IMR-90 (cell line): ENCODE measurements at places on chromosomes 6 and 20. TPM values are rescaled to one million over a fixed set of nuclear protein-coding genes. Genes with fewer than 3 reads are reported as not detected.

GRCh38 chr20:58102744-58103516 is 125.5 kb downstream of the ANKRD60 start:
- no peak for DNase-seq

DNA sequence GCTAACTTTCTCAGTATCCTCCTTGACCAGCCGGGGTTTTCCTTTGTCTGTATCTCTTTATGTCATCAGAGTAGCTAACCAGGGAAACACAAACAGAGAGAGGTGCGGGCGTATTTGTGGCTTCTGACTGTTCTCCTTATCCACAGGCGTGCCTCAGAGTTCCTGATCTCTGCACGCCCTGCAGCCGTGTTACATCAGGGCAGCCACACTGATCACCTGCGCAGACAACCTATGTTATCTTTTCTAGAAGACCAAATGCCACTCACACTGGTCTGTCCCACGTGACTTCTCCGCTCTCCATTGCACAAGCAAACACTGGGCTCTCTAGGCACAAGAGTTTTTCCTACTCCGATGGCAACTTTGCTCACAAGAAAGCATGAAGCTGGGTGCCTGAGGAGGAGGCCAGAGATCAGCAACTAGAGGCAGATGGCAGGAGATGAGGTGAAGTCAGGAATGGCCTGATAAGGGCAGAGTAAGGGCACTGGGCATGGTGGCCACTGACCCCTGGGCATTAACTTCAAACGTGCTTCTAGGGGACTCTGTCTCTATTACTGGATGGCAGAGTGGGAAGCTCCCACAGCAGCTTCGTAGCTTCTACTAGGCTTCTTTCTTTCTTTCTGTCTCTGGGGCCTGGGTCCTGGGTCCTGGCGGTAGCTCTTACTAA is 4.5 kb downstream of the PDE10A start:
- no peak for DNase-seq

DNA sequence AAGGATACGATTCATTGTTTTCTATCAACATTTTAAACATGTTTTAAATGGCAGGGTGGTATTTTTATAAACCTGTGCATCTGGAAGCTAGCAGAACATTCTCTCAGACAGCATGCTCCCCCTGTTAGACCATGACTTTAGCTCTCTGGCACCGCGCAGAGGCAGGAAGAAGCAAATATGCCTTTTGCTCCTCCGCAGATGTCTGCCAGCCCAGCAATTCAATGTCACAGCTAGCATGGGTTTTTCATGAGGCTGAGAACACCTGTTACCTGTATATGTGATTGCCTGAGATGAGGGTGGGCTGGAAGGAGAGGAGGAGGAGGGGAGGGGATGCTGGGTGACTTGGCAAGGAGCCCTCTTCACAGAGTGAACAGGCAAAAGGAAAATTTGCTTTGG is 6.7 kb downstream of the MTCH1 start:
- peak; percentile 41 for DNase-seq

The NHSL1 gene
- 6.9 and 7.2 TPM in 2 replicates for total RNA-seq

DNA sequence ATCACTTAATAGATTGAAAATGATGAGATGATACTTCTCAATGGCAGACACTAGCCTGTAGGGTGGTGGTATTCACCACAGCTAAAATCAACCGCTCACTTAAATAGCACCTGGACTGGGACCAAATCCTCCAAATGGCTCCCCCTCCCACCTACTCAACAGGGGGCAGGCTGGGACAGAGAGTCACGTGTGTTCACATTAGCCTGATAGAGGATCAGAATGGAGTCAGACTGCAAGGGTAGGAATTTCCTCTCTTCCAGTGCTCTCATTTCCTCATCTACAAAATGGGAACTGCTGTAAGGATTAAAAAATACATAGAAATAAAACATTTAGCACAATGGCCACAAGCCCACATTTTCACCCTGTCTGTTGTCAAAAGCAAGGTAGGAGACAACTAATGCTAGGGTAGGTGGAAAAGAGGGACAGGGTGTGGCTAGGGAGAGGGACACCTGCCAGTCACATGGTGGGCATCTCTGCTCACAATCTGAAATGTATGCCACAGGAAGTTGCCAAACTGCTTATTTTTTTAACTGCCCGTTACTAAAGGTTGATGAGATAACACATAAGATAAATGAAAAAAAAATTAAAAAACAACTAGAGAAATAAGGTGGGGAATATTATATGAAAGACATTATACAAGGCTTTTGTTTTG is 55.3 kb downstream of the BACH2 start:
- DNase-seq, result no peak

- no peak for DNase-seq
Observed at GRCh38 chr6:103925317-103925716, 934.4 kb downstream of the HACE1 start.

- DNase-seq, result no peak
Observed at GRCh38 chr6:106477146-106477545, 116.6 kb downstream of the CRYBG1 start.

The TRIM10 gene
- total RNA-seq, result not detected in 2 replicates

The GNL1 gene
- 33.9 and 40.5 TPM in 2 replicates for total RNA-seq

GRCh38 chr6:20266851-20267608 is 54.8 kb upstream of the MBOAT1 start:
- DNase-seq, result no peak

The COL21A1 gene
- total RNA-seq, result not detected in 2 replicates

The ME1 gene
- total RNA-seq, result 24.4 and 32.2 TPM in 2 replicates

The RNF144B gene
- 2.7 and 2.8 TPM in 2 replicates for total RNA-seq

- peak; percentile 27 for DNase-seq
Observed at GRCh38 chr20:53080969-53081871, 109.1 kb downstream of the TSHZ2 start.

DNA sequence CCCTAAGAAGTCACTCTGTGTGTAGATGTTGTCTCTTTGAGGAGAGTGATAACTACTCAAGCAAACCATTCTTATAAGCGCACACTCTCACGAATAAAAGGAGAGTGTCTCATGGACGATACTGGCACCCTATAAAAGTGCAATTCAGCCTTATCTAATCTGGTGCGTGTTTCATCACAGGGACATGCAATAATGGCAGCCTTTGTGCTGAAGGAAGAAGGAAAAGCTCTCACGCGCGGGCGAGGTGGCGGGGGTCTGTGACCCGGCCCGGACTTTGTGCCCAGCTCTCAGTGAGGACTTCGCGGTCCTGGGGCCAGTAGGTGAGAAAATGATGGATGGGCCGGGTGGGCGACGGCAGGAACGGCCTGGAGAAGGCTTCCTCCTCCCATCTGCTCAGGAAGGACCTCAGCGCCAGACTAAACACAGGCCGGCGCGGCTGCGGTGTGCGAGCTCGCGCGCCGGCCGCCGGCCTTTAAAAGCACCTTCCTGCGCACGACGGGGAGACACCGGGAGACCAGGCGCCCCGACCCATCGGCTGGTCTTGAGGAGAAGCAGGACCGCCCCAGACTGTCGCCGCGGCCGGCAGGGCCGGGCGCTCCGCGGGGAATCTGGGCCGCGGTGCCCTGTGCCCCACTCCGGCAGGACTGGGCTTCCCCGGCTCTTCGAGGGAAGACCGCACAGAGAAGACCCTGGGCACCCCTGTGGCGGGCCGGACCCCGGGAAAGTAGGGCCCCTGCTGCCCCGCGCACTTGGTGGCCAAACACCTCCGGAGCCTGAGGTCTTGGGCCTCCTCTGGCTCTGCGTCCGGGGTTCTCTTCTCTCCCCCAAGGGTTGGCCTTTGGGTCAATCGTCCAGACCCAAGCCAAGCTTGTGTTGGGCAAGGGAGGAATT is 8.3 kb upstream of the FOXC1 start:
- no peak for DNase-seq

The CAP2 gene
- total RNA-seq, result 14.5 and 16.1 TPM in 2 replicates

The ANKS1A gene
- total RNA-seq, result 7.5 and 7.8 TPM in 2 replicates

GRCh38 chr6:93389192-93389591 is 30.2 kb downstream of the EPHA7 start:
- no peak for DNase-seq

DNA sequence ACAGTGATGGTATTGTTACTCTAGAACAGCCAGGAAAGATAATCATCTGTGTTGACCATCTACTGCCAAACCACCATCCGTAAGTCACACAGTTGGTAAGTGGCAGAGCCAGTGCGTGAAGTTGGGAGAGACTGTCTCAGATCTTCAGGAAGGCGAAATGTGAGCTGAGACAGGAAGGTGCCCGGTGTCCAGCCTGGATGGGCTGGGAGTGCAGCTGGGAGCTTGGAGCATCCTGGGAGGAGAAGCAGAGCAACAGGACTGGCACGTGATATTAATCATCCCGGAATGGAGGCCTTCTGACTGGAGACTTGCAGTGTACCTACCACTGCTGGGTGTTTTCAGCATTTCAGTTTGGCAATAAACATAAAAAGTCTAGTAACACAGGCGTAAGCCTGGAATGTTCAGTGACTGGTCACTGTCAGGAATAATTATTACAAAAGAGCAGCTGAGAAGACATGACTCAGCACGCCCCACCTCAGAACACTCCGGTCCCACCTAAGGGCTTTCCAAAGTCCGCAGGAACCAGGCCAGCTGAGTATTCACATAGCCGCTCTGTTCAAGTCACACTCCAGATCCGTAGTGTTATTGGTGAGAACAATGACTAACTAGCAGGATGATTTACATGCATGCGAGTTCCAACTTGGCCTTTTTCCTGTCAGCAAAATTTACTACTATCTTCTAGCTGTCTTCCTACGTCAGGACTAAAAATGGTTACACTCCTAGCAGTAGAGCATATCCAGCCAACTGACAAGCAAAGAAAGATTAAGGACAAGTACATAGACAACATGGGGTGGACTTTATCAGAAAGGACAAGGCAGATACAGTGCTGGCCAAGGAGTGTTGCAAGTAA is 45.1 kb upstream of the PNRC1 start:
- peak; percentile 95 for DNase-seq

DNA sequence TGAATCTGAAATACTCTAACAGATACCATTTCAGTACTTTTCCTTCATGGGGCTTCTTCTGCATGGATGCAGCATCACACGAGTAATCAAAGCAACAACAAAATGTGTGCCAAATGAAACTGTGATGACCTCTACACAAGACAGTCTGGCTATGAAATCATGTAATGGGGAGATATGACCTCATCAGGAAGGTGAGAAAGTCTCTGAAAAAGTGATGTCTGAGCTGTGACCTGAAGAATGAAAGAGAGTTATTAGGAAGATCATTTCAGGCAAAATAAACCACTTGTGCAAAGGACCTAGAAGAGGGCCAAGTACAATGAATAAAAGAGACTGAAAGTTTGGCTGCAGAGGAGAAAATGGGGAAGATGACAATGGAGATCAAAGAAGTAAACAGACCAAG is 182.8 kb downstream of the PTPRK start:
- DNase-seq, result peak; percentile 32

DNA sequence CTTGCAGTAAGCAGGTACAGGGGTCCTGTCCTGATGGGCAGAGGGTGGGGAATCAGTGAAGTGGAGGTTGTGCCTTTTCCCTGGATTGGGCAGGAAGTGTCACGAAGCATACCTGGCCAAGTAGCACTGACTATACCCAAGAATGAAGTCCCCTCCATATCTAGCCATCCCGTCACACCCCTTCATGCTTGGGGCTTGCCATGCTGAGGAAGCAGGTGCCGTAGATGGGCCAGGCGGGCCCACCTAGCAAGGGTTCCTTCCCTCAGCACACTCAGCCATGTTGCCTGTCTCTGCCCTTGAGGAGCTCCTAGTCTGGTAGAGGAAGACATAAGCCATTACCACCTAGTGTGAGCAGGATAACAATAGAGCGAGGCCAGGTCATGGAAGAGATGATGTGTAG is 33.5 kb downstream of the EIF2S2 start:
- no peak for DNase-seq

DNA sequence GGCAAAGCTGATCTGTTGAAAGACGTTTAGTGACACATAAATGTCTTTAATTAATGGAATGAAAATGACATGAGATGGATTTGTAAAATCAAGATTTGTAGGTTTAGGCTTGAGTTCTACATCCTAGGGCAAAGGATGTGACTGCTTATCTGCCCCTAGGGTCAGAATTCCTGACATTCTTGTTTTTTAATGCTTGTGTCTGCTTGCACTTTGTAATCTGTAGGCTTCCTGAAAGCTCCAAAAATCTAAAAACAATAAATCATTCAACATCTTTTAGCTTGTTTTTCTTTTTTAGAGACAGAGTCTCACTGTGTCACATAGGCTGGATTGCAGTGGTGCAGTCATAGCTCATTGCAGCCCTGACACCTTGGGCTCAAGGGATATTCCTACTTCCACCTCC is 107.9 kb upstream of the MLIP start:
- no peak for DNase-seq

DNA sequence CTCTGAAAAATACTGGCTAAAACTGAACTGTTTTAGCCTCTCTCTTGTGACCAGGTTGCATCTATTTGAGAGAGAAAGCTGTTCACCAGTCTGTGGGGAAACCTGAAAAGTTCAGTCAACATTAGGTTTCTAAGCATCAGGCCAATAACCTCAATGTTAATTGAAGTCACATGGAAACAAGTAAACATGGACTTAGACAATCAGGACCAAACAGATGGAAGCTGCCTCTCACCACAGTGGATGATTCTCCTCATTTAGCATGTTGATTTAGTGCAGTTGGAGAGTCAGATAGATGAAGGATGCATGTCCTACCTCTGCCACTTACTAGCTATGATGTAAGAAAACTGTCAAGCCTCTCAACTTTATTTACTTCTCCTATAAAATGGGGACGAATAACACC is 18.2 kb downstream of the SCGN start:
- no peak for DNase-seq

DNA sequence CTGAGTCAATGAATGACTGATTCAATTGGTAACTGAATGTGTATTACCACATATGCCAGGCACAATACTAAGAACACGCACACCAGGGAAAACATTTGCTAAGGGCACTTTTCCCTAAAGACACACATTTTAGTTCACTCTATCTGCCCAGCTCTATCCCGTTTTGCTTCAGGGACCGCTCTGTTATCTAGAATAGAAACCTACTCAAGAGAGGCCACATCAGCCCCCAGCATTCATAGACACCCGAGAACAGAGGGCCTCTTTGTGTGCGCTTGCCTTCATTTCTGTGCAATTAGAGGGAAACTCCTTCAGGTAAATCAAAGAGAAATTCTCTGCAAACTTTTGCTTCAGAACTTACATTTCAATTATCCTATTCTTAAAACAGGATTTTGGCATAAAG is 50.3 kb downstream of the DZANK1 start:
- DNase-seq, result no peak

The HLA-DRA gene
- not detected in 2 replicates for total RNA-seq

- DNase-seq, result peak; percentile 93
Observed at GRCh38 chr6:139927236-139927635, 552.8 kb upstream of the CITED2 start.

The HDGFL1 gene
- total RNA-seq, result not detected in 2 replicates

- no peak for DNase-seq
Observed at GRCh38 chr6:104266922-104267321, 592.8 kb downstream of the HACE1 start.

GRCh38 chr6:163820745-163821458 is 406.4 kb downstream of the QKI start:
- DNase-seq, result no peak

- DNase-seq, result no peak
Observed at GRCh38 chr6:149961728-149962425, 1.9 kb upstream of the ULBP1 start.

The BCAS1 gene
- under 0.01 TPM in 2 replicates for total RNA-seq
